ENCODE measurements at places on chromosomes 11 and 22. TPM values are rescaled to one million over a fixed set of nuclear protein-coding genes. Genes with fewer than 3 reads are reported as not detected.

RHOD gene
- total RNA-seq, result 16.8 TPM

TRIOBP gene
- total RNA-seq, result 150 TPM

MYO7A gene
- total RNA-seq, result 0.26 TPM

SLCO2B1 gene
- 0.06 TPM for total RNA-seq

WNT11 gene
- total RNA-seq, result 0.26 TPM

PATE1 gene
- not detected for total RNA-seq

MPEG1 gene
- under 0.01 TPM for total RNA-seq

PHOX2A gene
- total RNA-seq, result not detected

APOBEC3B gene
- total RNA-seq, result 5.0 TPM

BARX2 gene
- not detected for total RNA-seq

CDC42BPG gene
- total RNA-seq, result 0.25 TPM

ACRV1 gene
- total RNA-seq, result not detected

FJX1 gene
- total RNA-seq, result 71.6 TPM

CHEK2 gene
- total RNA-seq, result 14.4 TPM

NEU3 gene
- total RNA-seq, result 8.1 TPM

C1QTNF4 gene
- 0.06 TPM for total RNA-seq

TRPC6 gene
- total RNA-seq, result 1.5 TPM

WT1 gene
- total RNA-seq, result not detected

TMEM184B gene
- 24.6 TPM for total RNA-seq

CYP2D6 gene
- total RNA-seq, result 0.26 TPM

SYT8 gene
- not detected for total RNA-seq

RHBDD3 gene
- 14.8 TPM for total RNA-seq

DLG2 gene
- total RNA-seq, result 2.6 TPM

GRAMD1B gene
- total RNA-seq, result 5.0 TPM

KCNK4 gene
- not detected for total RNA-seq

MUC2 gene
- not detected for total RNA-seq

TTC36 gene
- 0.26 TPM for total RNA-seq

C11orf42 gene
- total RNA-seq, result not detected

RAG2 gene
- not detected for total RNA-seq

C11orf91 gene
- total RNA-seq, result 0.19 TPM

LMNTD2 gene
- 0.19 TPM for total RNA-seq

GRM5 gene
- total RNA-seq, result 0.06 TPM

SCUBE2 gene
- 5.5 TPM for total RNA-seq

MUC5AC gene
- total RNA-seq, result under 0.01 TPM

SPI1 gene
- not detected for total RNA-seq

BID gene
- 5.7 TPM for total RNA-seq

KCNQ1OT1 gene
- 2.3 TPM for total RNA-seq

E2F8 gene
- 0.79 TPM for total RNA-seq

INPP5J gene
- 0.12 TPM for total RNA-seq

OR5B21 gene
- total RNA-seq, result not detected

SLC16A8 gene
- 0.37 TPM for total RNA-seq

CCDC81 gene
- 0.87 TPM for total RNA-seq

ANO1 gene
- total RNA-seq, result 16.4 TPM

APOL5 gene
- not detected for total RNA-seq

Measured in aortic smooth muscle cell (primary cell).